ENCODE measurements at places on chromosomes 2 and 18.

GRCh38 chr2:9638532-9638931 is 7.7 kb upstream of the YWHAQ start:
- DNase-seq = no peak

GRCh38 chr2:70966681-70967080 is 11.7 kb upstream of the ANKRD53 start:
- DNase-seq = no peak

DNA sequence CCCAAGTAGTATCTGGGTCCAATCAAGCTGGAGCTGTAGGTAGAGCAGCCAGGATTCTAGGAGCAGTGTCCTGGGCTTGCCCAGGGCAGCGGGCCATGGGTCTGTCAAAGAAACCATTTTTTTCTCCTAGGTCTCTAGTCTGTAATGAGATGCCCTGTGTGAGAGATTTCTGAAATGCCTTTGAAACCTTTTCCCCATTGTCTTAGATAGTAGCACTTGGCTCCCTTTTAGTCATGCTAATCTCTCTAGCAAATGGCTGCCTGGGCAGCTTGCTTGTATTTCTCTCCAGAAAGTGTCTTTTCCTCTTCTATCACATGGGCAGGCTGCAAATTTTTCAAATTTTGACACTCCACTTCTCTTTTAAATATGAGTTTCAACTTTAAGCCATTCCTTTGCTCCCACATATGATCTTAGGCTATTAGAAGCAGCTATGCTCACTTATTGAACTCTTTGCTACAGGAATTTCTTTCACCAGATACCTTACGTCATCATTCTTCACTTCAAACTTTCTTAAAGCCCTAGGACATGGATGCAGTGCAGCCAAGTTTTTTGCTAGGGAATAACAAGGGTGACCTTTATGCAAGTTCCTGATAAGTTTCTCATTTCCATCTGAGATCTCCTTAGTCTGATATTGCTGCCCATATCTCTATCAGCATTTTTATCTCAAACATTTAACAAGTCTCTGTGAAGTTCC is 890.2 kb upstream of the VRK2 start:
- DNase-seq = no peak

DNA sequence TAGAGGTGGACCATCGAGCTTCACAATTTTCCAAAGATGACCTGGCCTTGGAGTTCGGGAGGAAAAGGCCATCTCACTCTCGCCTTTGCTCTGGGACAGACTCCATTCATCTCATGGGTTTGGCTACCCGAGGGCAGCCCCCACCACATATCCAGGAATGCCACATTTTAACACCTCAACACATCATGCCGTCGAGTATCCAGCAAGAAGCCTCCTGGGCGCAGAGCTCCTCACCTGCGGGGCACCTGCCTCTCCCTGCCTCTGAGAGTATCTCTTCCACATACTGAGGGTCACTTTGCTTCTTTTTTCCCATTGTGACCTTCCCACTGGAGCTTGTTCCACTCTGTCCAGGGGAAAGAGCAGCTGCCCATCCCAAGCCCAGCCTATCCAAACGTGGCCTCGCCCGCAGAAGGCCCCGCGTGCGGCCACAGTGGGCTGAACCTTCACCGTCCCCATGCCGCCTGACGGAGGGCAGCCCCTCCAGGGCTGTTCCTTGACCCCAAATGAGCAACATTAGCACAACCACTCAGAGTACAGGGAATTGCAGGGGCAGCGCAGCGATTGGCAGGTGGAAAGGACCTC is 5.5 kb upstream of the LIMS2 start:
- no peak for DNase-seq

- no peak for DNase-seq
Measured at GRCh38 chr2:47653902-47654789, 128.8 kb upstream of the MSH6 start.
